Transverse colon (tissue), 4 donors: ENCODE measurements at places on chromosomes 2 and 18.
A peak's percentile ranks its signal among the peaks of the same experiment; 100 is the strongest.

DNA sequence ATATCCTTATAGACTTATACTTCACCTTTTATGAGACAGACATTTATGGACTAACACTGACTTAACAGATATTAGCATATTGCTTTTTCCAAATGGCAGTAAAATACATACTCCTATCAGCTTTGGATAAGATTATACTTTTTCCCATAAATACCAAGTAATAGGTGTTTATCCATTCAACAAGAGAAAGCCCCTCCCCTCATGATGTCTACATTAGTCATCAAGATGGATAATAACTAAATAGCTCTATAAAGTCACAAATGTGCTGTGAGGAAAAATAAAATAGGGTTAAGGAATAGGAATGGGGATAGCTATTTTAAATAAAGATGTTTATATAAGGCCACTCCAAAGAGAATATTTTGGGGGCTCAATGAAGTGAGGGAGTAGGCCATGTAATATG is 39.4 kb downstream of the CSRNP3 start:
- no peak for DNase-seq

DNA sequence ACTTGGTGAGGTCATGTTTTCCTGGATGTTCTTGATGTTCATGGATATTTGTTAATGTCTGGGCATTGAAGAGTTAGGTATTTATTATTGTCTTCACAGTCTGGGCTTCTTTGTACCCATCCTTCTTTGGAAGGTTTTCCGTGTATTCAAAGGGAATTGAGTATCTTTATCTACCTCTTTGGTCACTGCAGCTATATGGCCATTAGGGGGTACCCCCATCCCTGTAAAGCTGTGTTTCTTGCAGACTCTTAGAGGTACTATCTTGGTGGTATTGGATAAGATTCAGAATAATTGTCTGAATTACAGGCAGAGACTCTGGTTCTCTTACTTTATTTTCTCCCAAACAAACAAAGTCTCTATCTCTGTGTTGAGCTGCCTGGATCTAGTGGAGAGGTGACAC is 401.6 kb upstream of the FSIP2 start:
- DNase-seq: no peak

GRCh38 chr2:177211169-177211568 is 1.4 kb upstream of the HNRNPA3 start:
- DNase-seq: no peak

DNA sequence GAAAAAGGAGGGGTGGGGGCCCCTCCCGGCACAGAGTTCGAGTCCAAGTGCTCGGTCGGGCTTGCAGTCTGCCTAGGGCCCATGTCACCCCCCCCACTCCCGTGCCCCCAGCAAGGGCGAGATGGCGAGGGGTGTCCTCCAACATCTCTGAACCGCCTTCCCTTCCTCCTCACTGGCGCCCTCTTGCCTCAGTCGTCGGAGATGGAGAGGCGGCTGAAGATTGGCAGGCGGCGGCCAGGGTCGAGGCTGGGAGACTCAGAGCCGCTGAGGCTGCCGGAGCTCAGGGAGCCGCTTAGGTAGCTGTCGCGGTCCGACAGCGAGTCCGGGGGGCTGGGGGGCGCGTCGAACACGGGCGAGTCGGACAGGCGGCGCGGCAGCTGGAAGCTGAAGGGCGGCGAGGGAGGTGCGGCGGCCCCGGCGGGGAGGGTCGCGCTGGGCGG is 2.3 kb downstream of the ZFP36L2 start:
- DNase-seq: peak; percentile 77

- DNase-seq: no peak
These were observed 319.9 kb upstream of the THUMPD2 start for GRCh38 chr2:40098786-40099470.

- DNase-seq: peak; percentile 56
These were observed 31.7 kb upstream of the UBXN4 start for GRCh38 chr2:135709992-135710391.

GRCh38 chr2:39232141-39232540 is 11.6 kb downstream of the CDKL4 start:
- DNase-seq: no peak

GRCh38 chr2:237041231-237041630 is 44.5 kb upstream of the COPS8 start:
- DNase-seq: no peak

DNA sequence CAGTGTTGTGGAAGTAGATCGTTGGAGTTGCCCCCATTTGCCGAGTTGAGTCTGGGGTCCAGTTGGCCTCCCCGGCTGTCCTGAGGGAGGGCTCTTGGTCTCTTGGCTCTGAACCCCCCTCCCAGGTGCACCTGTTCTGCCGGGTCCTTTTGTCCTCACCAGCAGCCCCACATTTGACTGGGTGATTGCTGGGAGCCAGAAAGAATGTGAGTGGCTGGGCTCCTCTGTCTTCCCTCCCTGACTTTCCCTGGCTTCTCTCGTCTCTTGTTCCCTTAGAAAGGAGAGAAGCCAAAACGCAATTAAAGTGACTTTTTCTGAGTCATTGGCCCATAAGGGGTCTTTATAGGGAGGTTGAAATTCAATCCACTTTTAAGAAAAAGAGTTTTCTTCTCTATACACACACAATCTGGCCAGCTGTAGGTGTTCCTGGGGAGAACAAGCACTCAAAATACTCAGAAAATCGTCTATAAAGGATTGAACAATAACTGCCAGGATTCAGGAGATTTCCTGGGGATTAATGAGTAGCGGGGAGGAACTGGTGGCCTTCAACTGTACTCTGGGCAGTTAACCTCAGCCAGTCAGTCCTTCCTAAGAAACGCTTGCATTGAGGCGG is 131.0 kb downstream of the TMEM182 start:
- no peak for DNase-seq

- DNase-seq: peak; percentile 56
These were observed 948 bp upstream of the GATA6 start for GRCh38 chr18:22168360-22168921.

DNA sequence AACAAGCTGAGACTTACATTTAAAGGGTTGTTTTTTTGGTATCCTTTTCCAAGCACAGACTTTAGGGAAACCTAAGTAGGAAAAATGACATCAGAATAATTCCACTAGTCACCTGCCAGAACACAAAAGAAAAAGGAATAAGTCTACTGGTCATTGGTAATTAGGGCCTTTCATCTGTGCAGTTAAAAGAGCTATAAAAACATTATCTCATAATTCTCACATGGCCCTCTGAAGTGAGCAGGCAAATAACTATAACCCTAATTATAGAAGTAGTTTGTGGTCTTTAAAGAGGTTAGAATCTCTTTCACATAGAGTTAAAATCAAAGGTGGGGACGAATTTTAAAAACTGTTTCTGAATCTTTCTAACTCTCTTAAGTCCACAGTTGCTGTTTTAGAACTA is 111.1 kb upstream of the B3GNT2 start:
- no peak for DNase-seq

DNA sequence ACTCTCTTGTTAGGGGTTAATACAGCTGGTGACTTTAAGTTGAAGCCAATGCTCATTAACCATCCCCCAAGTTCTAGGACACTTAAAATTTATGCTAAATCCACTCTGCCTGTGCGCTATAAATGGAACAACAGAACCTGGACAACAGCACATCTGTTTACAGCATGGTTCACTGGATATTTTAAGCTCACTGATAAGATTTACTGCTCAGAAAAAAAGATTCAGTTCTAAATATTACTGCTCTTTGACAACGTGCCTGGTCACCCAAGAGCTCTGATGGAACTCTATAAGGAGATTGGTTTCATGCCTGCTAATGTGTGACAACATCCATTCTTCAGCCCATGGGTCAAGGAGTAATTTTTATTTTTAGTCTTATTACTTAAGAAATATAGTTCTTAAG is 27.5 kb downstream of the RNF103 start:
- no peak for DNase-seq
